Ecto neural progenitor cell (in vitro differentiated cells): ENCODE measurements at places on chromosomes 6 and 20.

GRCh38 chr6:79946272-79947190, 822 bp downstream of the ELOVL4 start:
- peak; percentile 67 for DNase-seq

GRCh38 chr6:132257561-132257960, 143.7 kb downstream of the MOXD1 start:
- DNase-seq = no peak

- no peak for DNase-seq
Measured at GRCh38 chr6:130421585-130421984, 55.8 kb downstream of the TMEM200A start.

GRCh38 chr20:13778827-13779226, 5.9 kb downstream of the ESF1 start:
- DNase-seq = no peak

- no peak for DNase-seq
Measured at GRCh38 chr6:24718449-24719124, 367 bp downstream of the C6orf62 start.

DNA sequence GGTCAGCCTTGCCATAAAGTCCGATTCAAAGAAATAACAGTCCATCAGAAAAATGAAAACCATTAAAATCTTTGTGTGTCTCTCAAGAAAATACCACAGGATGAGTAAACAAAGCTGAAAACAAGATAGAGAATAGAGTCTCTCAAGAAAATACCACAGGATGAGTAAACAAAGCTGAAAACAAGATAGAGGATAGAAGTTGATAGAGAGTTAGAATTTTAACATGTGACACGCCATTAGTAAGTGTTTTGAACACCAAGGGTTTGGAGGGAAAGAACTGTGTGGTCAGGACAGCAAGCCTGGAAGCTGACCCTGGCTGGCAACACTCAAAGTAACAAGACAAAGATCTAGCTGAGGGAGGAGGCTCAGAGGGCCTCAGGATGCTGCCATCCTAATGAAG, 43.9 kb upstream of the PRND start:
- DNase-seq = no peak

DNA sequence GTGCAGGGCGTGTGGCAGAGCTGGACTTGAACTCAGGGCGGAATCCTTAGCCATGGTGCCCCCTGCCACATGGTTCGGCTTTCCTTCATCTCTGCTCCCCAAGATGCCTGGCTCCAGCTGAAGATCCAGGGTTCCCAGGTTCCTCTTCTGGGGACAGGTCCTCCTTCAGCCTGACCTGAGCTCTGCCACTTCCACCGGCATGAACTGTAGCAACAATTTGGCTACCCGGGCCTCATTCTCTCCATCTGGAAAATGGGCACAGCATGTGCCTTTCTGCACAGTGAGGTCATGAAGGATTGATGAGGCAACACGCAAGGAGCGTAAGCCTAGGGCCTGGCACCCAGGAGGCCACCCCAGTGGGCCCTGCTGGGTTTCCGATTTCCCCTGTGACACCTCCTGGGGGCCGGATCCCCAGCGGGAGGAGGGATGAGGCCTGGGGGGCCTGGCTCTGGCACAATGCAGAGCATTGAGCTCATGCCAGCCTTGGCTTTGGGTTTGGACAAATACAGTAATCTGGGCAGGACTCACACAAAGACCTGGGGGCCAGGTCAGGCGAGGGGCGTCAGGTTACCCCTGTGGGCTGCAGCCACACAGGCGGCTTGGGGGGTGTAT, 74.0 kb downstream of the CEBPB start:
- no peak for DNase-seq

DNA sequence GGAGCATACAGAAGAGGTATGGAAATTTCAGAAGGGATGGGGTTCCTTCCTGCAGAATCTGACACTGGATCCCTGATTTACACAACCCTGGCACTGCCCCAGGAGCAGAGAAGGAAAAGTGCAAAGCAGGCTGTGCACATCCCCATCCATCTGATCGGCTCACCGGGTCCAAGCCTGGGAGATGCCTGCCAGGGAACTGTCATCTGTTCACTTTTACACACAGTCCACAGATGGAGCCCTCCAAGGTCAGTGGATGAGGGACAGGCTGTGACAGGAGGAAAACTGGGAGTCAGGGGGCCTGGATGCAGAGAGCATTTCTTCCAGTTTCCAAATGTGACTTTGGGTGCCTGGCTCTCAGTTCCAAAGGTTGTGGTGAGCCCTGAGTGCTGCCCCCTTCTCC, 11.0 kb upstream of the SYNDIG1 start:
- DNase-seq = no peak

GRCh38 chr6:108027056-108027455, 47.5 kb downstream of the OSTM1 start:
- no peak for DNase-seq

GRCh38 chr6:11432713-11433450, 104.7 kb upstream of the TMEM170B start:
- DNase-seq = no peak

GRCh38 chr6:137136065-137136464, 37.4 kb downstream of the IL22RA2 start:
- DNase-seq = no peak

GRCh38 chr6:53630533-53631226, 34.9 kb downstream of the KLHL31 start:
- no peak for DNase-seq

DNA sequence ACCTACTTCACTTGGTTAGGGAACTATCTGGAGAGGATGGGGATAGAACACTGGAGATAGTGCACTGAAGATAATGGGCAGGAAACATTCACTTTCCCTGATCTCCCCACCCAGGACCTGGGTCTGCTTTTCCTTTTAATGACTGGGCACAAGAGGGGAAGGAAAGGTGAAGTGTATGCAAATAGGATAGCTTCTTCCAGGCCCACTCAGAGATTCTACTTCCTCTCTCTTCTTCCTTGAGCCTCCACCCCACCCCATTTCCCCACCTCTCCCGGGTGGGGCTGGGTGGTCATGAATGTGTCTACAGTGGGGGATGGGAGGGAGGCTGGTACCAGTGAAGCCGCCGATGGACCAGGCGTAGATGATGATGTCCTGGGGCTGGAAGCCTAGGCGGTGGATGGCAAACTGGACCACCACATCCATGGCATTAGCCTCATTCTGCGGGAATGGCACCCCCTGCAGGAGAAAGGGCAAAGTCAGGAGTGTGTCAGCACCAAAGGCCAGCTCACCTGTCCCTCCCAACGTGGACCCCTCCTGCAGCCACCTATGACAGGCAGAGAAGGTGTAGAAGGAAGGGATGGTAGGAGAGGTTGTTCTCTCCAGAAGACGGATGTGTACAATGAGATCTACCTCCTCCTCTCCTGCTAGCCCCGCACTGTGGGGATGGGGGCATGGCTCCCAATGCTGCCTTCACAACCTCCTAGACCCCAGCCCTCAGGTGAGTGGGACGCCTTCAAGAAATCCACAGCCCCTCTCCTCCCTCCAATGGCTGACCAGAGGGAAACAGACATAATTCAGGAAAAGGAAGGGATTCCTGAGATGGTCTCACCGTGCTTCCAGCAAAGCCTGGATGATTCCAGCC, 8.6 kb upstream of the LY6G5C start:
- DNase-seq = no peak

DNA sequence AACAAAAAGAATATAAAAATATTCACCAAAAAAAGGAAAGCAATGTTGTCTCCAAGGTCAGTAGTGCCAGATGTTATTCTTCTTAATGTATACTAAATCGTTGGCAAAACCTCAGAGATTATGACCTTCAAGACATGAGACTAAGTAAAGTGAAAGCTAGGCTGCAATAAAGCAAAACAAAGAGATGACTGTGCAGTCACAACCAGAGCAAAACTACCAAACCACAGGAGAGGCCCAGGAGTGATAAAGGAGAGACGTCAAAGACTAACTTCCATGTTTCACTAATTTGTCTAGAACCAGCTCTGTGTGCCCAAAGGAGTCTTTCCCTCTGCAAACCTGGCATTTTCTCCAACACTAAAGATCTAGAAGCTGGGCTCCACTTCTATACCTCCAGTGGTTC, 155.9 kb upstream of the POU3F2 start:
- DNase-seq = no peak

DNA sequence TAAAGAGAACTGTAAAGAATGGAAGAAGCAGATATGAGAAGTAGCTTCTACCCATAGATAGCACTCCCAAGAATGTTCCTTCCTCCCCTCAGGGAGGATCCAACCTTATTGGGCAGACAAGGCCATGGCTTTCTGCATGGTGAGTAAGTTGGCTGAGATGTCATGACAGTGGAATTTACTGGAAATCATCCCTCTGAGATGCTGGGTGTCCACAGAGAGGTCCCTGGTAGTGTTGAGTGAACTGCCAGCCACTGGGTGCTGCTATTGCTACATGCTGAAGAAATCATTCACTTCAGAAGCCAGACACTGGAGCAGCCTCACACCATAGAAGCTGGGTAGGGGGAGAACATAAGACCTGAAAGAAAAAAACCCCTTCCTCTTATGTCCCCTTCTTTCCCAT, 46.4 kb upstream of the FERMT1 start:
- no peak for DNase-seq

DNA sequence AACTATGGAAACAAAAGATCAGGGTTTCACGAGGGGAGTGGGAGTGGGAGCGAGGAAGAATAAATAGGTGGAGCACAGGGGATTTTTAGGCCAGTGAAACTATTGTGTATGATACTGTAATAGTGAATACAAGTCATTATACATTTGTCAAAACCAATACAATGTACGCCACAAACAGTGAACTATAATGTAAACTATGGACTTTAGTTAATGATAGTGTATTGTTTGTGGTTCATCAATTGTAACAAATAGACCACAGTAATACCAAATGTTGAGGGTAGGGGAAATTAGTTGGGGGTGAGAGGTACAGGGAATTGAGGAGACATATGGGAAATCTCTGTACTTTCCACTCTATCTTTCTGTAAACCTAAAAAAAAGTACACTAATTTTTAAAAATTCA, 218.4 kb downstream of the FRK start:
- DNase-seq = no peak

DNA sequence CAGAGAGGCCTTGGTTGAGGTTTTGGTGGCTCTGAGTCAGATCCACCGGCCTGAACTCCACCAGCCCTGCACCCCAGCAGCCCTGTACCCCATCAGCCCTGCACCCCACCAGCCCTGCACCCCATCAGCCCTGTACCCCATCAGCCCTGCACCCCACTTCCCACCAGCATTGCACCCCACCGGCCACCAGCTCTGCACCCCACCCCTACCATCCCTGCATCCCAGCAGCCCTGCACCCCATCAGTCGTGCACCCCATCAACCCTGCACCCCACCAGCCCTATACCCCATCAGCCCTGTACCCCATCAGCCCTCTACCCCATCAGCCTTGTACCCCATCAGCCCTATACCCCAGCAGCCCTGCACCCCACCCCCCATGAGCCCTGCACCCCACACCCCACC, 14.3 kb upstream of the CHRNA4 start:
- DNase-seq = no peak

- no peak for DNase-seq
Measured at GRCh38 chr20:34990661-34991214, 35.1 kb downstream of the MYH7B start.
